DMS153 (cell line): ENCODE measurements at places on chromosomes 2 and 18.

- DNase-seq: no peak
These were observed 3.4 kb upstream of the HOXD4 start for GRCh38 chr2:176147800-176148496.

GRCh38 chr2:28274911-28275685, 117.6 kb upstream of the FOSL2 start:
- no peak for DNase-seq

DNA sequence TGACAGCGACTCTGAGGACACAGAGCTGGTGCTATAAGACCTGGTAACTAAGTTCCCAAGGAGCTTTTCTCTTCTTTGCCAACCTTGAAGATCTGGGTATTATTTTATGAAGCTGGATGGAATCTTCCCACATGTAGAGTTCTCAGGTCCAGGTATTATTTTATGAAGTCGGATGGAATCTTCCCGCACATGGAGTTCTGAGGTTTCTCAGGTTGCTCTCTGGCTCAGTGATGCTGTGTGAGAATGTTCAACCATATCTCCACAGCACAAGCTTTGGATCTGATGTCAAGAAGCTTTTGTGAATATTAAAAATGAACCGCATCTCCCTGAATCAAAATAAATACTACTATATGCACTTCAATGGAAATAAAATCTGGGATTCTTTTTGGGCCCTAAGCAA, at the start of gene SMIM21:
Gene SMIM21, minus strand, starts transcription at position 101 of the 400 bp plus-strand sequence. CDS start 140 bp downstream, outside the sequence.
- no peak for DNase-seq

- DNase-seq: no peak
These were observed 14.3 kb downstream of the DSG2 start for GRCh38 chr18:31512203-31512764.

- no peak for DNase-seq
These were observed 291.6 kb downstream of the CMPK2 start for GRCh38 chr2:6574121-6574520.

GRCh38 chr2:78757191-78757590, 268.3 kb upstream of the REG3G start:
- DNase-seq: no peak

- DNase-seq: no peak
These were observed 186.6 kb downstream of the C1D start for GRCh38 chr2:67876176-67876575.

- peak; percentile 34 for DNase-seq
These were observed 49.2 kb upstream of the NXPH2 start for GRCh38 chr2:138829326-138829919.
